T-helper 17 cell (primary cell): ENCODE measurements at places on chromosomes 2 and 18.
A peak's percentile ranks its signal among the peaks of the same experiment; 100 is the strongest.

- H3K27me3 ChIP-seq: no peaks in the 10 kb centered on the region
- peaks cover 12% of the 10 kb centered on the region for H3K4me1 ChIP-seq
- DNase-seq: no peak
- H3K4me3 ChIP-seq: no peak overlapping the region
Observed at GRCh38 chr2:28231110-28231631, 161.5 kb upstream of the FOSL2 start.

GRCh38 chr2:163640542-163641193 is 95.1 kb downstream of the FIGN start:
- no peak for DNase-seq
- no peaks in the 10 kb centered on the region for H3K27me3 ChIP-seq
- no peaks in the 10 kb centered on the region for H3K4me1 ChIP-seq
- no peak overlapping the region for H3K27ac ChIP-seq

DNA sequence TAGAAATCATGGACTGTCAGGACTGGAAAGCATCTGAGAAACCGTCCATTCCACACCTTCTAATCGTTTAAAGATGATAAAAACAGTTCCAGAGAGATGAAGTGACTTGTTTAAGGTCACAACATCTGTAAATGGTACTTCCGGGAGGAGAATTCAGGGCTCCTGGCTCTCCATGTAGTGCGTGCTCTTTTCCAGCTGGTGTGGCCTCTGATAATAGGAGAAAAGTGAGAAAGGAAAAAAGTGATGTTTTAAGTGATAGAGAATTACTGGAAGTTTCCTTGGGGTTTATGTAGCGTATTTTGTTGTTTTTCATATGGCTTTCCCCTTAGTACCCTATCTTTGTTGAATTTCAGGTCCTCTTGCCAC is 663 bp downstream of the C2orf49 start:
- H3K27me3 ChIP-seq: no peaks in the 10 kb centered on the region
- peak overlapping the region; percentile 100 for H3K27ac ChIP-seq
- H3K4me3 ChIP-seq: peak overlapping the region; percentile 99

- H3K27ac ChIP-seq: no peak overlapping the region
- no peaks in the 10 kb centered on the region for H3K27me3 ChIP-seq
- no peaks in the 10 kb centered on the region for H3K36me3 ChIP-seq
- no peak for DNase-seq
- peaks cover 16% of the 10 kb centered on the region for H3K4me1 ChIP-seq
- H3K4me3 ChIP-seq: peak overlapping the region; percentile 0
Observed at GRCh38 chr18:13308369-13308768, 89.8 kb downstream of the LDLRAD4 start.
